Stimulated activated CD8-positive, alpha-beta memory T cell treated with anti-CD3 and anti-CD28 coated beads, Interleukin-4, amount 100 ng/mL, for 1 hour (primary cell): ENCODE measurements at places on chromosomes 6 and 20.

GRCh38 chr6:152221806-152222628 lies 414.5 kb downstream of the ESR1 start:
- no peak for DNase-seq

DNA sequence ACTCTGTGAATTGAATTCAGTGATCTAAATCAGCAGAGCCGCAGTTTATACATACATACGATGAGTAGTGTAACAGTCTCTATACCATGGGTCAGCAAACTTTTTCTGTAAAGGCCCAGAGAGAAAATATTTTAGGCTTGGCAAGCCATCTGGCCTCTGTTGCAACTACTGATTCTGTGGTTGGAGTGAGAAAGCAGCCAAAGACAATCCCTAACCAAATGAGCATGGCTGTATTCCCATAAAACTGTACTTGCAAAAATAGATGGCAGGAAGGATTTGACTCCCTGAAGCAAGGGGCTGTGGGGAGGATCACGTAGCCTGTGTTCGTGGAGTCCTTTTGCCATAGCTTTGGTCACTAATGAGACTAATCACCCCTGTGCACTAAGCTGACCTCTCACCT lies 17.9 kb upstream of the MOCS1 start:
- DNase-seq, result no peak

DNA sequence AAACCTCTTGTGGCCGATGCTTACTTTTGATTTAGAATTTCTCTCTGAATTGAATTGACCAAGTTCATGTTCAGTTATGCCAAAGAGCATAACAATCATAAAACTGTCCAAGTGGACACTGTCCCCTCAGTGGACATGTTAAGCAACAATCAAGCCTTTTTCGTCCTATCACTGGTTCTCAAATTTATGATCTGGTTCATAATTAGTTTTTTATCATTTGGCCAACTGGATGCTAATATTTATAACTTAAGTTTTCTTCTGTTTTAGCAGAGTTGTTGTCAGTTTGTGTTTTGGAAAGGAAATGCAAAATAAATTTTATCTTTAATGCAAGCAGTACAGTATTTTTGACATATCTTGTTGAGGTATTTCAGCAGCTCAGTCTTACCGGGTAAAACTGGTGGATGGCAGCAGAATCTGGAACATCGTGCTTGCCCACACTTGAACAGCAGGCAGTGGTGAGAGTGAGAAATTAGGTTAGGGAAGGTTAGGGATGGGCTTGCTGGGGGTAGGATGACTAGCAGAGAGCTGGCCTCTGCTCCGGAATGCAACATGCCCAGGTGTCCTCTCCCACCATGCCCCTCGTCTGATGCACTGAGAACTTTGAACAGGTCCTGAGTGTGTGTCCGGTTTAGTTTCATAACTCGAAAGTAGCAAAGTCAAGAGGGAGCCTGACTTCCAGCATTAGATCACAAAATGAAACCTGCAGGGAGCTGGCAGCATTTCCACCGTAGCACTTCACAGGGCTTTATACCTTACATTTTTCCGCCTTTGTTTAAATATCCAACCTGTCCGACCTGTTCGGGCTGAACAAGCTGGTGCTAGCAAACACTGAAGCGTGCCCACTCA lies 93.1 kb downstream of the RREB1 start:
- no peak for DNase-seq

GRCh38 chr6:16684896-16685554 lies 76.2 kb downstream of the ATXN1 start:
- DNase-seq, result peak; percentile 40

- DNase-seq, result no peak
Measured at GRCh38 chr20:41159547-41159946, 22.2 kb downstream of the PLCG1 start.

DNA sequence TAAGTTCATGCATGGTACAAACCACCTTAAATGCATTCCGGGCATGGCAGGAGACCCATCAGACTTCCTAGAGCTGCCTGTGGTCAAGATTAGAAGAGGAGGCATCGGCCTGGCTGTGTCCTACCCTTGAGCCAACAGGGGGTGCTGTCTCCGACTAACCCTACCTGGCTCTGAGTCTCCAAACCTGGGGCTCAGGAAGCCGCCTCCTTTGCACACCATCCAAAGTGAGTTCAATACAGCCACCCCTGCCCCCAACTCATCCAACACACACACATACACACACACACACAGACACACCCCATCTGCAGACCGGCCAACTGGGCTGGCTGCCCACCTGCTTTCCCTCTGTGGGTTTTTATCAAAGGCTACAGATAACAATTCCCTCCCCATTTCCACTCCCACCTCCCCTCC lies 77.0 kb downstream of the JPH2 start:
- no peak for DNase-seq
